ENCODE measurements at places on chromosomes 1 and 21.

DNA sequence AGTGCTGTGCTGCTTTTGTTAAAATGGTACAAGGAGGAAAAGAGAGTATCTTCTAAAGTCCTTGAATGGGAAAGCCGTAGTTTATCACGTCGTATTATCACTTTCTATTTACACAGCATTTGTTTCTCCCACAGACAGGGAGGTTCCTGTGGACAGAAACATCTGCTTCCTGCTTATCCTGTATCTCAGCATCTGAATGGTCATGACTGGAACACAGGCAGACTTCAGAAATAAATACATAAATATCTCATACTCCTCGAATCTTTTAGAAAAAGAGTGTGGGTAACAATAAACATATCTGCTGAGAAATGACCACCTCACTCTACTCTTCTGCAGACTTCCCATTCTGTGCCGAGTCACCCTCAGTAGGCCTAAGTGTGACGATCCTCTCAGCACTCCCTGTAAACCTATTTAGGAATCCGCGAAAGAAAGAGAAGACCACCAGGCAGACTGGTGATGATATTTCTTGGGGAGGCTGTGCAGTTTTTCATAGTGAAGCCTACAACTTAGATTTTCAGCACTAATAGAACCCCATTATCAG, 393.5 kb downstream of the SMYD3 start:
- DNase-seq: no peak
- H3K36me3 ChIP-seq: no peaks in the 10 kb centered on the region
- H3K27ac ChIP-seq: no peak overlapping the region
- no peaks in the 10 kb centered on the region for H3K27me3 ChIP-seq
- peaks cover 24% of the 10 kb centered on the region for H3K4me1 ChIP-seq

DNA sequence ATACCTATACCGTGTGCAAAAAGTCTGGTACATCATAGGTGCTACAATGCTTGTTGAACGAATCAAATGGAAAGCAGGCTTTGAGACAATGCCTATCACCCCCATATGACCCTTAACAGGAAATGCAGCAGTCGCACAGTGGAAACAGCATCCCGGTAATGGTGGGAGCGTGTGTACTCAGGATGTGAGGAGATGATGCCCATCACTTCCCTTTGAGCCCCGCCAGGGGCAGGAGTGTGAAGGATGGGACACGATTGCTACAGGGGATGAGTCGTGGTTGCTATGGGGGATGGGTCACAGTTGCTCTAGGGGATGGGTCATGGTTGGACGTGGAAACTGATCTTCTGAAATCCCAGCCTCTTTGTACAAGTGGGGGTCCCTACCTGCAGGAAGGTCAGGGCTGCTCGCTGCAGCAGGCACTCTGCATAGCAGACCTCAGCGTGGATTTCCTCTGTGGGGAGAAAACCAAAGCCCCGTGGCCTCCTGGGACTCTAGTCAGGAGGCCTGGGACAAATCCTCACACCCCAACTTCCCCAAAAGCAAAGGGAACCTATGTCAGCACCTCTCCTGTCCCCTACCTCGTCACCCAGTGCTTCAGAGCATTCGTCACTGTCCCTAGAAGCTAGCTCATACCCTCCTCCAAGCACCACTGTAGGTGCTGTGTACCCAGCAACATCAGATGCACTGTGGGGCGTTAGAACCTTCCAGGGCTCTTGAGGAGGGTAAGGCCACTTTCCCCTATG, 19.3 kb downstream of the TTC39A start:
- H3K27ac ChIP-seq: no peak overlapping the region
- H3K27me3 ChIP-seq: no peaks in the 10 kb centered on the region
- H3K36me3 ChIP-seq: no peaks in the 10 kb centered on the region
- DNase-seq: no peak

GRCh38 chr1:171683870-171684269, 31.4 kb upstream of the MYOC start:
- no peak overlapping the region for H3K27ac ChIP-seq
- no peak overlapping the region for H3K4me3 ChIP-seq
- DNase-seq: no peak
- no peaks in the 10 kb centered on the region for H3K27me3 ChIP-seq
- no peaks in the 10 kb centered on the region for H3K36me3 ChIP-seq

- no peaks in the 10 kb centered on the region for H3K27me3 ChIP-seq
- H3K4me1 ChIP-seq: peaks cover 27% of the 10 kb centered on the region
- no peak overlapping the region for H3K4me3 ChIP-seq
- no peaks in the 10 kb centered on the region for H3K36me3 ChIP-seq
- no peak overlapping the region for H3K27ac ChIP-seq
- DNase-seq: no peak
Observed at GRCh38 chr1:214833178-214833756, 230.3 kb downstream of the CENPF start.

DNA sequence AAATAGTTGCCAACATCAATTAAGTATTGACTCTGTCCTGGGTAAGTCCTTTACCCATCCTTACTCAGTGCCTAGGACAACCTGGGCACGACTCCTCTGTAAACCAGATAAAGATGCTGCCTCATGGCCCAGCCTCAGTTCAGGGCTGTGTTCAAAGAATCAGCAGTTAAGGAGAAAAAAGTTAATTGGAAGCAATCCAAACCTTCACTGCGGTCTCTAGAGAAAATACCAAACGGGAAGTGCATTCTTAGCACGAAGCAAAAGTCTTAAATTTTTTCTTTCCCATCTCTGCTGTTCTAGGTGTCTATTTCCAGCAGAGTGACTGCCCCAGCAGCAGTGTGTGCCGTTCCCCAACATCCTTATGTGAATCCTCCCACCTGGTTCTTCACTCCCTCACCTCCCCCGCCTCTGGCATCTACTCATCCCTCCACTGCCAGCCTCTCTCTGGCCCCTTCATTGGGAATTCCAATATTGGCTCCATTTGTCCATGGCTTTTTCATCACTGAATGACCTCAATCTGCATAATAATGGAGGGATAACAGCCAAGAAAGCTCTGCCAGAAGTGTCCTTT, 23.2 kb downstream of the KANK4 start:
- H3K36me3 ChIP-seq: no peaks in the 10 kb centered on the region
- peaks cover 2% of the 10 kb centered on the region for H3K27me3 ChIP-seq
- DNase-seq: no peak
- peak overlapping the region; percentile 26 for H3K4me3 ChIP-seq
- peaks cover 15% of the 10 kb centered on the region for H3K4me1 ChIP-seq

DNA sequence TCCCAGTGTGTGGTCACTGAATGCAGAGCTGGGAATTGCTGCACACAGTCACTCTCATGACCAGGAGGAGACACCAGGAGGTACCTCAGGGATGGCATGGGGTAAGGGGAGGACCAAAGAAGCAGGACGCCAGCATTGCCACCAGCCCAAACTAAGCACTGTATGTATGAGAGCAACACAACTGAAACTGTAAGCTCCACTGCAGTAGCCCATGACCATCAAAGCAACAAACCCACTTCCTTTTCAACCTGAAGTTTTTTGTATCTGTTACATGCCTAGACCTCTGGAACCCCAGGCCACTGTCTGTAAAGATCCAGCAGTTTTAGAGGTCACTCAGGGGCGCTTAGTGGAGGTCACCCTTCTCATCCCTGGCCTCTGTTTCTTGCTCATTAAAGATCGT, 164.3 kb downstream of the SETD4 start:
- H3K4me3 ChIP-seq: no peak overlapping the region
- H3K27me3 ChIP-seq: no peaks in the 10 kb centered on the region
- H3K36me3 ChIP-seq: no peaks in the 10 kb centered on the region
- no peak overlapping the region for H3K27ac ChIP-seq

GRCh38 chr1:200979574-200980451, 43.7 kb downstream of the KIF21B start:
- no peak overlapping the region for H3K4me3 ChIP-seq
- H3K27ac ChIP-seq: no peak overlapping the region
- H3K4me1 ChIP-seq: no peaks in the 10 kb centered on the region
- peaks cover 8% of the 10 kb centered on the region for H3K36me3 ChIP-seq

DNA sequence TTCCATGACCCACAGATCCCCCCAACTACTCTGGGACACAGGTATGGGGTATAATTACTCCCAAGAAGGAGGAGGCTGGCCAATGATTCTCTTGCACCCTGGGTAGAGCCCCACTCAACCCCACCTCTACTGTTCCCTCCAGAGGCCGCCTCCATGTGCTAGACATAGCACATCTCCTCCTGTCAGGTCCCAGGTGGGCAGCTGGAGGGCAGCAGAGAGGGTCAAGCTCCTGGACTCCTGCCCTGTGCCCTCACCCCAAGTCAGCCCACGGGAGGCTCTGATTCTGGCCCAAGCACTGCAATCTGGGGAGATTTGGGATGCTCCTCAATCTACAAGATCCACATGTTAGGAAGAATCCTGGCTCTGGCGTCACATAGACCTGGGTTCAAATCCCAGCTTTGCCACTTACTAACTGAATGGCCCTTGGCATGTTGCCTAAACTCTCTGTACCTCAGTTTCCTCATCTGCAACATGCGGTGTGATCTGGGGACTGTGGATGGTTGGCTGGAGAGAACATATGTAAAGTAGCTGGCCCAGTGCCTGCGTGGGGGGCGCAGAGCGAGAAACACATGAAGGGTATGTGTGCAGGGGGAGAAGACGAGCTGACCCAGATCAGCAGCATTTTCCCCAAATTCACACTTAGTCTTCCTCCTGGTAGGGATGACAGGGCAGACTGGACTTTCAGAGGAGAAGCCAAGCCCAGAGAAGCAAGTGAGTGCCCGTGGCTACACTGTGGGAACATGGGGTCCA, 23.2 kb downstream of the TNNT2 start:
- H3K27me3 ChIP-seq: peaks cover 17% of the 10 kb centered on the region
- H3K4me1 ChIP-seq: peaks cover 12% of the 10 kb centered on the region
- H3K27ac ChIP-seq: no peak overlapping the region
- peaks cover 3% of the 10 kb centered on the region for H3K36me3 ChIP-seq
- no peak overlapping the region for H3K4me3 ChIP-seq

GRCh38 chr1:51535006-51535592, 16.0 kb upstream of the EPS15 start:
- H3K4me3 ChIP-seq: no peak overlapping the region
- DNase-seq: no peak
- H3K27me3 ChIP-seq: no peaks in the 10 kb centered on the region
- H3K36me3 ChIP-seq: peaks cover 2% of the 10 kb centered on the region

DNA sequence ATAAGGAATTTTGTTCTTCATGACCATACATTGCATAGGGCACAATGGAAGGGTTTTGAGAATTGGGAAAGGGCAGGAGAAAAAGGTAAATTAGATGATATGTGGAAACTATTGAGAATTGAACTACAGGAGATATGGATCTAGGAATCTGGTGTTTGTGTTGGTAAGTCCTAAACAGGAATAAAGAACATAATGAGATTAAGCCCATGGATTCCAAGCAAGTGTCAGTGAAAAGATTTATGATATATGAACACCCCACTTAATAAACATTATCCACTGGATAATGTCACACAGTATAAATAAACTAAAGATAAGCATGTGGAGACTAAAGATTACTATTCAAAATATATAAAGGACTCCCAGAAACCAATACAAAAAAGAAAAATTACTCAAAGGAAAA, 98.2 kb downstream of the TNFSF18 start:
- no peaks in the 10 kb centered on the region for H3K27me3 ChIP-seq
- no peak overlapping the region for H3K4me3 ChIP-seq
- H3K4me1 ChIP-seq: peaks cover 9% of the 10 kb centered on the region
- no peaks in the 10 kb centered on the region for H3K36me3 ChIP-seq

- H3K4me1 ChIP-seq: peaks cover 47% of the 10 kb centered on the region
- H3K27me3 ChIP-seq: no peaks in the 10 kb centered on the region
- no peak overlapping the region for H3K27ac ChIP-seq
- DNase-seq: no peak
Observed at GRCh38 chr1:205810448-205811157, 2.4 kb downstream of the SLC41A1 start.

DNA sequence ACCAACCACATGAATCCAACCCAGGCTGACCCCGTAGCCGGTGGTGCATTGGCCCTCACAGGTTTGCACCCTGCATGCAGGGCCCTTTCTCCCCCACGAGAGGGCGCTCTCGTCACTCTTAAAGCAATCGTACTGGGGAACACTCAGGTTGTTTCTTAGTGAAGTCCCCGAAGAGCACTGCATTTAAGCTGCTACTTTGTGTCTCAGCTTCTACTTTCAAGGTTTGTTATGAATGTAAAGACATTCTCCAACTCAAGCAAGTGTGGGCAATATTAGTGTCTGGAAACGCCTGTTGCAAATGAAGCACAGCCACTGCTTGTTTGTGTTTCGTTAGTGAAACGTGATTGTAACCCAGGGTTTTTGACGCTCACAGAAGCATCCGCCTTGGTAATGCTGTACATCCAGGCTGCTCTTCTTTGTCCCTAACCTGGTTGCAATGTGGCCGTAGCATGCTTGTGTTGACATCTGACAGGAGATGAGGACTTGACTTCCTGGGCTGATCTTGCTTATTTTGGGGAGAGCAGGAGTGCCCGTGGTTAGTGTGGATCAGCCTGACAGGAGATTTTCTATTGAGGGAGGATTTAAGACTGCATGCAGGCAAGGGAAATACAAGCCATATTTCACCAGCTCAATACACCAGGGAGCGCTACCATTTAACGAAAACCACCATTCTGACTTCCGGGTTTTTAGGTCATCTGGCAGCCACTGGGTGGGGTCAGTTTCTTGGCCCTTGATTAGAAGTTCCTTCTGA, 79.8 kb downstream of the ST6GALNAC3 start:
- H3K4me3 ChIP-seq: peak overlapping the region; percentile 59
- H3K4me1 ChIP-seq: peaks cover 12% of the 10 kb centered on the region

DNA sequence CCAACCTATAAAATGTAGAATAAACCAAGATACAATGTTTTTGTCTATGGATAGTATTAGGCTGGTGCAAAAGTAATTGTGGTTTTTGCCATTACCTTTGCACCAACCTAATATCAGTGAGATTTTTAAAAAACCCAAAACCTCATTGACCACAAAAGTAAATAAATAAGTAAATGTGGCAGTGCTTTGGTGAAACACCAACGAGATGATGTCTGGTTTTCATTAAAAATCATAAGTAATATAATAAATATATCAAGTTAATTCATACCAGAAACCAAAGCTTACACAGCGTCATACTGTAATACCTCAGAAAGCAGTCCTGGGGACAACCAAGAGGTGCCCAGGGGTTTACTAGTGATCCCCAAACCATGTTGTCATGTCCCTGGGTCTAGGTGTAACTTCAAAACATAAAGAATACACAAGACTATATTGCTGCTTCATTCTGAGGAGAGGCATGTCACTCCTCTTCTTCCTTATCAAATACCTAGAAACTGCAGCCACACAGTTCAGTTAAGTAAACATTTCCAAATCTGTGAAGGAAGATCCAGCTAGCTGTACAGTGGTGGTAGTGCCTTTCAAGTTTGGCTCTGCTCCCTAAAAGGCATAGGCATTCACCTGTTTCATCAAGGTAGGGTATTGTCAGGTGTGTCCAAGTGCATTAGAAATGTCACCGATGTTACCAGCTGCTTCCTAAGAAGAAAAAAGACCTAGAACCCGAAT, 51.6 kb upstream of the ZC3H11B start:
- no peaks in the 10 kb centered on the region for H3K36me3 ChIP-seq
- H3K27ac ChIP-seq: no peak overlapping the region
- peaks cover 19% of the 10 kb centered on the region for H3K4me1 ChIP-seq
- DNase-seq: no peak
- H3K4me3 ChIP-seq: no peak overlapping the region

DNA sequence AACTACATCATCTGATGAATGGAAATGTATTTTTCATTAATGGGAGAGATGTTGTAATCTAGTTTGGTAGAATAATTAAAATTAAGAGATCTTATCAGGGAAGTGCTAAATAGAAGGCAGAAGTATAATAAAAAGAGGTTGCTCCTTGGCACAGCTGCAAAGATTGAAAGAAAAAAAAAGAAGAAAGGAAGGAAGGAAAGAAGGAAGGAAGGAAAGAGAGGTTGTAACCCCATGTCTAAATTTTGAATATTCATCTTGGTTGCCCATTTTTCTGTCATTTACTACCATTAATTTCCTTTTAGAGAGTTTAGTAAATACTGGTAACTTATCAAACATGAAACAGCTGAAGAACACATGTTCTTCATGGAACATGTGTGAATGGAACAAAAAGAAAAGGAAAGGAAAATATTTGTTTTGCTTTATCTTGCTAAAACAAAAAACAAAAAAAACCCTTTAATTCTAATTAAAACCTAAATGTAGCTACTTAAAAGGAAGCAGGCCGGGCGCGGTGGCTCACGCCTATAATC, 10.5 kb upstream of the MDM4 start:
- H3K4me1 ChIP-seq: peaks cover 21% of the 10 kb centered on the region
- no peaks in the 10 kb centered on the region for H3K27me3 ChIP-seq
- no peak for DNase-seq
